ENCODE measurements at places on chromosomes 1 and 21. TPM values are rescaled to one million over a fixed set of nuclear protein-coding genes. Genes with fewer than 3 reads are reported as not detected.

DNA sequence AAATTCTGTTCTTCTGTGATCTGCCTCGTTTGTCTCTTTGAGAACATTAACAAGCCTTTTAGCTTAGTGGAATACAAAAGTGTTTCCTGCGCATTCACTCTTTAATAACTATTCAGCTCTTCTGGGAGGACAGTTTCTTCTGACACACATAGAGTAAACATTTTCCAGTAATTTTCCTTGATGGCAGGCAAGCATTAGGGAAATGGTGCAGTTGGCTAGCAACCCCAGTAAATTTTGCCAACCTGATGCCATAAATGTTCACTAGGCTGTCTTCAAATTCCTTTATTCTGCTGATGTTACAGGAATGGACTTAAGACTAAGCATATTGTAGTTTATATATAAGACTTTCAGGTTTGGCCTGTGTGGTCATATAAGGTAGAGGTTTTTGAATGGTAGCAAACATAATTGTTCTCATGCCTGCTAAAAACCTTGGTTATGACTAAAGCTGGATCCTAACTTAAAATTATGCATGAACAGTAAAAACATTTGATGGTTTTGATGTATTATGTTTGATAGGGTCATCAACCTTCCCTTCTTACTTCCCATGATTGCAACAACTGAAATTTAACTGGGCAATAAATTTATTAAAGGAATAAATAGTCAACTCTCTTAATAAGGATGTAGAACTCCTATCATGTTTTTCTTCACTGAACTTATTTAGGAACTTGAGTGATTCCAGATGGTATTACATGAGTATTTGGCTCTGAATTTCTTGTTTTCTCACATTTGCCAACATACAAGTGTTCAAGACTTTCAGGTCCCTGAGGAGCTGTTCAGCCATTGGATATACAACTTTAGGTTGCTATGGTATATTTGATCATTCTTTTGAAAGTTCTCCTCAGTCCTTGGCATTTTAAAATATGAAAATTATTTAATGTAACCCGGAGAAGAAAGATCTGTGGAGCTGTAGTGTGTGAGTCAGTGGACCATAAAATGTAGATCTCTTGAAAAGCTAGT is 223.4 kb downstream of the FMN2 start:
- no peak overlapping the region for H3K4me3 ChIP-seq
- no peaks in the 10 kb centered on the region for H3K27me3 ChIP-seq

DNA sequence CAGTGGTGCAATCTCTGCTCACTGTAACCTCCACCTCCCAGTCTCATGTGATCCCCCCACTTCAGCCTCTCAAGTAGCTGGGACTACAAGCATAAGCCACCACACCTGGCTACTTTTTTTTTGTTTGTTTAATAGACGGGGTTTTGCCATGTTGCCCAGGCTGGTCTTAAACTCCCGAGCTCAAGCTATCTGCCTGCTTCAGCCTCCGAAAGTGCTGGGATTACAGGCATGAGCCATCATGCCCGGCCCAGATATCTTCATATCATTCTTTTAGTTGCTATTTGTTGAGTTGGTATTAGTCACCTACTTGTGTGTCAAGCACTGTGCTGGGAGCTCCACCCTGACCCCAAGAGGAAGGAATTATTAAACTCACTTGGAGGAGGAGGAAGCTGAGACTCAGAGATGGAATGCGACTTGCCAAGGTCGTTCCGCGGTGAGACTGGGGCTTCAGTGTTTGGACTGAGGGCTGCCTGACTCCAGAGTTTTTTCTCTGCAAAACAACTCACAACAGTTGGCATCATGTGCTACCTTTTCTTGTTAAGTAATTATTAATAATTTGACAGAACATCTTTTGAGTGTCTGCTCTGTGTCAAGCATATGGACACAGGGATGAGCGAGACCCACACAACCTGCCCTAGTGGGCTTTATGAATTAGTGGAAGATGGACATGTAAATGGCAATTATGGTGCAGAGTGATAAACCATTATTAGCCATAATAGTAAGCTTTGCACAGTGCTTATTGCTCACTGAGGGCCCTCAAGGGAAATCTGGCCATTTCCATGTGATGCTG is 132.0 kb downstream of the FOXD2 start:
- no peaks in the 10 kb centered on the region for H3K27me3 ChIP-seq
- H3K36me3 ChIP-seq: no peaks in the 10 kb centered on the region
- peak; percentile 82 for DNase-seq
- H3K4me3 ChIP-seq: no peak overlapping the region
- H3K4me1 ChIP-seq: peaks cover 28% of the 10 kb centered on the region
- no peak overlapping the region for H3K27ac ChIP-seq

DNA sequence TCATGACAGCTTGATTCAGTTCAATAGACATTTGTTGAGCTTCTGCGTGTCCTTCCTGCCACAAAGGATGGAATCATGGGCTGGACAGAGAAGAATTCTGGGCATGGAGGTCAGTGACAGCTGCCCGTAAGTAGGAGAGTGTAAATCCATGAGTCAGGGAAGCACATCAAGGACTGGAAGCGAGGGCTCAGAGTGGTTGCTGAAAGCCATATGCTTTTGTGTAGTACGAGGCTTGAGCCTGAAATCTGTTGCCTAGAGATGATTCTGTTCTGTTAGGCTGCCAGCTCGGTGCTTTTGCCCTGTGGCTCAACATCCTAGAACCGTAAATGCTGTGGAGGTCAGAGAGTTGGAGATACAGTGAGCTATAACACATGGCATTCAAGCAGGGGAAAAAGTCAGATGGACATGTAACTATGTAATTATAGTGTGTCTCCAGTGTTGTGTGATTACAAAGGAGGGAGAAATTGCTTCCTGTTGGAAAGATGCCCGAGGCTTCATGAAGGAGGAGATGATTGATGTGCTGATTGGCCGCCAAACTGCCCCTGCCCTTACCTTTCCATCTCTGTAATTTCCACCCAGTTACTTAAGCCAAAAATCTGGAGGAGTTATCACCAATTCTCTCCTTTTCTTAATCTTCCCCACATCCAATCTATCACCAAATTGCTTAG is 92.8 kb upstream of the CACNA1E start:
- H3K4me1 ChIP-seq: 0 out of 2 replicates have a peak, but pooled peaks cover 4% of the 10 kb centered on the region
- no peaks in the 10 kb centered on the region for H3K27me3 ChIP-seq
- H3K4me3 ChIP-seq: no peak overlapping the region
- H3K27ac ChIP-seq: no peak overlapping the region

- no peak overlapping the region for H3K4me3 ChIP-seq
- H3K4me1 ChIP-seq: no peaks in the 10 kb centered on the region
- H3K36me3 ChIP-seq: no peaks in the 10 kb centered on the region
- no peaks in the 10 kb centered on the region for H3K27me3 ChIP-seq
- DNase-seq: no peak
These were observed 12.6 kb upstream of the PSMA5 start for GRCh38 chr1:109438798-109439297.

- H3K27ac ChIP-seq: no peak overlapping the region
- no peak for DNase-seq
- no peaks in the 10 kb centered on the region for H3K36me3 ChIP-seq
- H3K27me3 ChIP-seq: peaks cover 11% of the 10 kb centered on the region
These were observed 67.3 kb downstream of the OBSCN start for GRCh38 chr1:228275179-228275429.

GRCh38 chr1:24263211-24263610 is 55.9 kb upstream of the GRHL3 start:
- no peak overlapping the region for H3K4me3 ChIP-seq
- no peaks in the 10 kb centered on the region for H3K4me1 ChIP-seq
- no peak for DNase-seq
- no peak overlapping the region for H3K27ac ChIP-seq
- no peaks in the 10 kb centered on the region for H3K36me3 ChIP-seq

GRCh38 chr21:38921511-38922251 is 116.0 kb downstream of the ETS2 start:
- H3K4me1 ChIP-seq: no peaks in the 10 kb centered on the region
- H3K27ac ChIP-seq: no peak overlapping the region
- H3K27me3 ChIP-seq: no peaks in the 10 kb centered on the region
- H3K36me3 ChIP-seq: no peaks in the 10 kb centered on the region
- no peak overlapping the region for H3K4me3 ChIP-seq

DNA sequence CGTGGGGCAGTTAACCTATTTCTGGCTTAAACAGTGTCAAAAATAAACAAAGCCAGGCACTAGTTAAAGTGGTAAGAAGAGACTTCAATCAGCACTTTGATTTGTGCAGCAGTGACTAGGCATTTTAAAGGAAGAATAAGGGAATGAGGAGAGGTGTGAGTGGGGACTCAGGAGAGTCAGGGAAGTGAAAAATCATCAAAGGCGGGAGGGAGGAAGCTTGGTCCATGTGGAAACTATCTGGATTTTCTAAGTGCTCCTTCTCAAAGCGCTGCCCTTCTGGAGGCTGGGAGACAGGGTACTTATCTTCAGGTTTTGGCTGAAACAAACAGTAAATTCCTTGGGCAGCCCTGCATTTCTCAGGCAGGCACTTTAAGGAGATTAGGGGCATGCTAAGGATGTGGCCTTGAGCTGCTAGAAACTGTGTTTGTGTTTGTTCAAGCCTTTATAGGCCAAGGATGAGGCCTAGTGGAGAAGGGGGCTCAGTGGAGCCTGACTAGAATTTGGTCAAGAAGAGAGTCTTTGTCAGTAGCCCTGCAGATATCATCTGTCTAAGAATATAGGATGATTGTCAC is 486.5 kb downstream of the SIPA1L2 start:
- H3K27ac ChIP-seq: peak overlapping the region; percentile 82
- H3K4me1 ChIP-seq: peaks cover 10% of the 10 kb centered on the region
- H3K36me3 ChIP-seq: no peaks in the 10 kb centered on the region
- no peak overlapping the region for H3K4me3 ChIP-seq
- no peaks in the 10 kb centered on the region for H3K27me3 ChIP-seq

DNA sequence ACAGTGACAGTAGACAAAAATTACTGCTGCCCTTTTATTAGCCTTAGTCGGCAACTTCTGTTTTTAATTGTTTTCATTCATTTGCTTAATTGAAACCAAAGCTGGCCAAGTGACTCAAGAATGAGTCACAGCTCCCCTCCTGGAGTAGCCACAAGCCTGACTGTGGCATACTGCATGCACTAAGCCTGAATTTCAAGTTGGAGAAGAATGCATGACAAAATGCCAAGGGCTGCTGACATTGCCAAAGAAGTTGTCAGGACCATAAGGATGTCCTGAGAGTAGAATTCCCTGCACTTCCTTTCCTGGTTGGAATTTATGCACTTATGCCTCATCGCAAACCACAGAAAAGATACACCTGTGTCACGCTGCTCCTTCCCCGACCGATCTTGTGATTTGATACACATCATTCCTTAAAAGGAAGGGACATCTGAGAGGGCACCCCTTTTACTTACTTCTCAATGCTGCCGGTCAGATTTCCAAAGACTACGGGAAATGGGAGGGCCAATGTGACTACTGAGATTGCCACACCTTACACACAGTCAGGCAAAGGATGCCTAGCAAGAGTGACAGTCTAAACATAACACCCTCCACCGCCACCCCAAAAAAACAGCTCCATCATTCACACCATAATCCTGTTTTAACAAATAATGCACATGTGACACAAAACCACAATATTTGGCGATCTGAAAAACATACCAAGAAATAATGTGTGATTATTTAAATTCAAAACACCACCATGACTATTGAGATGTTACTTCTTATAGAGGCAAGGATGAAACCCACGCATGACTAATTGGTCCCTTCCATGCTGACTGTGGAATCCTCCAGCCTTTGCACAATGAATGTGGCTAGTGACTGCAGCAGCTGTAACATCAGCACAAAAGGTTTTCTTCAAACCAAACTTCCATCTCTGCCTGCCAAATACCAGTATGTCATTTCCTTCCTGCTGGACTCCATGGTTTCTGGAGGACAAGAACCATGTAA is 28.2 kb downstream of the VAV3 start:
- no peaks in the 10 kb centered on the region for H3K27me3 ChIP-seq
- peak overlapping the region; percentile 76 for H3K27ac ChIP-seq
- peaks cover 23% of the 10 kb centered on the region for H3K4me1 ChIP-seq

- no peaks in the 10 kb centered on the region for H3K27me3 ChIP-seq
- peaks cover 34% of the 10 kb centered on the region for H3K4me1 ChIP-seq
- H3K4me3 ChIP-seq: no peak overlapping the region
- no peaks in the 10 kb centered on the region for H3K36me3 ChIP-seq
- H3K27ac ChIP-seq: peak overlapping the region; percentile 55
These were observed 11.0 kb upstream of the LMNA start for GRCh38 chr1:156103521-156103947.

DNA sequence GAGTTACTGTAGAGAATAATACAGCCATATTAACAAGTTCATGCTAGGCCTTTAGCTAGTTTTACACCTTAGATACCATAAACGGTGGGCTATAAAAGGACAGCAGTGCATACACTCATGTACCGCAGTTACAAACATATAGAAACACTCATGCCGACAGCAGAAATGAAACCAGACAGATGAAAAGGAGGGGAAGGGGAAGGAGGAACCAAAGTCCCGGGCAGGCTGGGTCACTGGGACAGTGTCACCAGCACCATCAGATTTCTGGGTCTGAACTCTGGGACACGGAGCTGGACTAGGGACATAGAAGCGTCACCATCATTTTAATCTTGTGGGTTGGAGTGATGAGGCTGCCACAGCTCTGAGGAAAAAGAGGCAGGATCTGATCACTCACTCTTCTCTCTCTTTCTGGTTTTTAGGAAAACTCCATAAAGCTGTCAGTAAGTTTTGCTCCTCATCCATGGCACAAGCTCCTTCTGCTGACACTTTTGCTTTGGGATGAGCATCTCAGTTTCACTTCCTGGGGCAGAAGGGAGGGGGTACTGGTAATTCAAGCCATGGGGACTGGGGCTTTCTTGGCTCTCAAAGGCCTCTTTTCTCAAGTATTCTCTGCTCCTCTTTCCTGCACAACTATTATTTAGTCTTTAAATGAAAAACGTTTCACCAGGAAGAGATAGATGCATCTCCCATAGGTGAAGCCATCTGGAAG is 7.8 kb upstream of the ZNF691 start:
- no peak overlapping the region for H3K27ac ChIP-seq
- H3K27me3 ChIP-seq: no peaks in the 10 kb centered on the region
- no peak overlapping the region for H3K4me3 ChIP-seq
- no peaks in the 10 kb centered on the region for H3K4me1 ChIP-seq
- DNase-seq: no peak

GRCh38 chr1:30881319-30882181 is 27.0 kb downstream of the SDC3 start:
- no peaks in the 10 kb centered on the region for H3K36me3 ChIP-seq
- no peak for DNase-seq
- no peaks in the 10 kb centered on the region for H3K27me3 ChIP-seq
- H3K4me3 ChIP-seq: no peak overlapping the region

- H3K27me3 ChIP-seq: peaks cover 71% of the 10 kb centered on the region
- peaks cover 34% of the 10 kb centered on the region for H3K4me1 ChIP-seq
- H3K4me3 ChIP-seq: peak overlapping the region; percentile 63
- no peak overlapping the region for H3K27ac ChIP-seq
- DNase-seq: no peak
These were observed 2.4 kb downstream of the GRIK3 start for GRCh38 chr1:37031871-37032270.

GRCh38 chr1:232996143-232996542 is 45.7 kb downstream of the NTPCR start:
- no peak for DNase-seq
- no peak overlapping the region for H3K4me3 ChIP-seq
- H3K4me1 ChIP-seq: no peaks in the 10 kb centered on the region
- H3K27ac ChIP-seq: no peak overlapping the region
- no peaks in the 10 kb centered on the region for H3K27me3 ChIP-seq

DNAJC11 gene
- 67.2 TPM for total RNA-seq

PGLYRP3 gene
- not detected for total RNA-seq

TIE1 gene
- total RNA-seq: 1.5 TPM

CHODL gene
- 1.6 TPM for total RNA-seq

EXO1 gene
- total RNA-seq: 23.7 TPM

NKAIN1 gene
- total RNA-seq: 38.4 TPM

PKLR gene
- 3.7 TPM for total RNA-seq

AKR7A3 gene
- total RNA-seq: not detected

SRRM1 gene
- total RNA-seq: 115 TPM

LCE1B gene
- not detected for total RNA-seq

SPRR1B gene
- not detected for total RNA-seq

DNASE2B gene
- total RNA-seq: not detected

CLCA2 gene
- total RNA-seq: not detected

Data from GM23338 (cell line).